ENCODE measurements at places on chromosomes 12 and 14.

DNA sequence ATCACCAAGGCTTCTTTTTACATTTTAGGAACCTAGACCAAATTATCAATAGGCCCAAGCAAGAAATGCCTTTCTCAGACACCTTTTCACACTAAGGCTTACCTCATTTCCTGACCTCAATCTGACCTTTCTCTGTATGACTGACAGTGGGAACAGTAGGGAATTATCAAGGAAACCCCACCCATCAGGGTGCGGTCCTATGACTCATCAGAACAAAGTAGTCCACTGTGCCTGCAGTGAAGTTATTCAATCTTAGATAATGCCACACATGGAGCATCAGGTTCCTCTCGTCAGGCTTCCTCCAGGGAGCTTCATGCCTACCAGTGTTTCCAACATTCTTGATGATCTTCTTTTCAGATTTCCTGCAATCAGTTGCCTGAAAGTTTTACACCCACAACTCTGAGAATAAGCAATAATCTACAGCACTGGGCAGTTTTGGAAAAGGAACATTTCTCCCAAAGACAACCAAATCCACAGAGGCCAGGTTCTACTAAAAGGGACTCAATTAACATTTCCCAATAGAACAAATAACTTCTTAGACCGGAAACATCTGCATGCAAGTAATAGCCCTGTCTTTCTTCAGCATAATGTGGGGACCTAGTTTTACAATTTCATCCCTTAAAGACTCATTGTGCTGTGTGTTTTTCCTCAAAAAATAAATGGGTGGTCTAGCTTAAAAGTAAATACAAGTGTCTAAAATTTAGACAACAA is 35.9 kb upstream of the TMTC2 start:
- no peak for DNase-seq

- DNase-seq: no peak
Observed at GRCh38 chr14:72758993-72759392, 134.9 kb downstream of the DPF3 start.

- DNase-seq: no peak
Observed at GRCh38 chr12:116666305-116666673, 71.6 kb downstream of the SPRING1 start.

GRCh38 chr12:122807651-122808050 is 27.6 kb upstream of the HIP1R start:
- DNase-seq: no peak

- no peak for DNase-seq
Observed at GRCh38 chr14:102781063-102781462, 3.8 kb downstream of the TRAF3 start.

DNA sequence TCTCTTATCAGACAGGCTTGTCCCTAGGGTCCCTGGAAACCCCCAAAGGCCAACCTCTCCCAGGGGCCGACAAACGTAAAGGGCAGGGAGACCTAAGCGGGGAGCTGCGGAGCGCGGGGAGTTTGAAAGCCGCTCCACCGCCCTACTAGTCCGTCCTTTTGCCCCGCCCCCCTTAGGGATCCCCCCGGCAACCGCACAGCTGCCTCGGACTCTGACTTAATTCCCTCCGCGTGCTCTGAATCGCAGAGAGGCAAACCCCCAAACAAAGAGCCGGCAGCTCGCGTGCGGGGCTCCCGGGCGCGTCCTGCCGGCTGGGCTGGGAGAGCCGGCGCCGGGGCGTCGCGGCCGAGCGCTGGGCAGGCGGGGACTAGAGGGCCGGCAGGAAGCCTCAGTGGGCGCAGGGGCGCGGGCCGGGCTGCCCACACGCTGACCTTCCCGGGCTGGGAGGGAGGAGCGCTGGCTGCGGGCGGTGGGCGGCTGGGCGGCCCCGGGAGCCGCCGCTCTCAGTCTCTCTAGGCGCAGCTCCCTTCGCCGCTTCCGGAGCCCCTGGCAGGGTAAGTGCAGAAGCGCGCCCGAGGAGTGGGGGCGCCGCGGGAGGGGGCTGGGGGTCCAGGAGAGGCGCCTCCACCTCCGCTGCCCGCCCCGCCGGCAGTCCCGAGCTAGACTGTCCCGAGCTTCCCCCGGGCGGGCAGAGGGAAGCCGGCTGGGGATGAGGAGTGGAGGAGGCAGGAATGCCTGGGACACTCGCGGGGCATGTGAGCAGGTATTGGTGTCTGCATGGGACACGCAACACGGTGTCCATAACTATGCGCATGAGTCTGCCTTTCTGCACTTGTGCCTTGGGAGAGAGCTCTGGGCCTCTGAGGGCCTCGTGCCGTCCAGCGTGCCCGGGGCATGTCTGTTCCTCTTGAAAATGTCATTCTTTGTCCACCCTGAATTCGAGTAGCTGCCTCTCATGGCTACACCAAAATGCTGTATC is at the start of gene TSPAN11:
TSPAN11 (plus strand) TSS at position 506 of the 979 bp plus-strand sequence. CDS start 27,244 bp downstream, outside the sequence.
- no peak for DNase-seq

- no peak for DNase-seq
Observed at GRCh38 chr12:2797721-2798418, 3.1 kb downstream of the FKBP4 start.

DNA sequence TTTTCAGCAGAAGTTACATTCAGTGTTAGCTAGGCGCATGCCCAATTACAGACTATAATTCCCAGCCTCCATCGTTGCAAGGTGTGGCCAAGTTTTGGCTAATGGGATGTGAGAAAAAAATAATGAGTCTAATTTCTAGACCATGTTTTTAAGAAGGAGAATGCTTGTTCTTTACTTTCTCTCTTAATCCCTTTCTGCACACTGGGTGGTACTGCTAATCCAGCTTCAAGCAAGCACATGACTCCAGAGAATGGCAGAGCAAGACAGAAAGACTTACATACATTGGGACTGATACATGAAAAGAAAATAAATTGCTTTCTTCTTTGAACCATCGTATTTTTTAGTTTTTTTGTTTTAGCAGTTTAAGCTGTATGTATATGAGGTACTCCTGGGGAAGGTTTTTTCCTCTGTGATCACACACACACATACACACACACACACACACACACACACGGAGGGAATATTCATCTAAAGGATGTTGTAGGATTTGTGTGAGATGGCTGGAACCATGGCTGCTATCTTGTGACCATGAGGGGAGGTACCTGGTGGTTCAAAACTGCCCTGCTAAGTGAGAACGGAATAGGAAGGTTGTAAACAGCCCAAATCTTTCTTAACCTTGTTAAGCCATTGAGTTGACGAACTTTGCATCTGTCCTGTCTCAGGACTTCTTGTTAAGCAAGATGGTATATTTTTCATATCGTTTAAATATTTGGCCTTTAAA is 34.3 kb upstream of the LTA4H start:
- DNase-seq: no peak

DNA sequence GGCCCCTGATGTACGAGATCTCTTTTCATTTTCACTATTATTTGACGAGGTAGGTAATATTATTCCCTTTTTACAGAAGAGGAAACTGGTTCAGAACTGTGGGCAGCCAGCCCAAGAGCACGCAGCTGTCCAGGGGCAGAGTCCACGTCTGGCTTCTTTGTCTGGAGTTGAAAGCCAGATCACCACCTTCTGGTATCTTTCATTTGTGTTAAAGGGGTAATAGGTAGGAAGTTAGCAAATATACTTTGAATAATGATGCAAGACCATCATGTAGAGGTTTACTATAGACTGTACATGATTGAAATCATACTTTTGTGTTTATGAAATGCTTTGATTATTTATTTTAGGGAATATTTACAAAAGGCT is 144.1 kb upstream of the AMIGO2 start:
- no peak for DNase-seq

DNA sequence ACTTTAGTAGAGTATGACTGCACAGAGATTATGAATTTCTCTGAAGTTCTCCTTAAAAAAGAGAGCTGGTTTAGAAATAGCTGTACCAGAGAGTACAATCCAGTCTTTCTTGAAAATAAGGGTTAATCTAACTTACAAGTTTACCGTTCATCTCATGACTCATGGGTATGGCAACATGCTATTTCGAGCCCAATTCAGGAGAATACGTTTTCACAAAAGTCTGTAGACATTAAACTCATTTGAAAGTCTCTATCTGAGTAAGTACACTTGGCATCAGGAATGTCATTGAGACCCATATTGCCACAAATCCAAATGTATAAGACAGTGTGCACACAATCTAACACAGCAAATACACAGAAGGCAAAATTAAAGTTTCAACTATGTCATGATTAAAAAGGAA is 160.5 kb downstream of the PIK3C2G start:
- no peak for DNase-seq

DNA sequence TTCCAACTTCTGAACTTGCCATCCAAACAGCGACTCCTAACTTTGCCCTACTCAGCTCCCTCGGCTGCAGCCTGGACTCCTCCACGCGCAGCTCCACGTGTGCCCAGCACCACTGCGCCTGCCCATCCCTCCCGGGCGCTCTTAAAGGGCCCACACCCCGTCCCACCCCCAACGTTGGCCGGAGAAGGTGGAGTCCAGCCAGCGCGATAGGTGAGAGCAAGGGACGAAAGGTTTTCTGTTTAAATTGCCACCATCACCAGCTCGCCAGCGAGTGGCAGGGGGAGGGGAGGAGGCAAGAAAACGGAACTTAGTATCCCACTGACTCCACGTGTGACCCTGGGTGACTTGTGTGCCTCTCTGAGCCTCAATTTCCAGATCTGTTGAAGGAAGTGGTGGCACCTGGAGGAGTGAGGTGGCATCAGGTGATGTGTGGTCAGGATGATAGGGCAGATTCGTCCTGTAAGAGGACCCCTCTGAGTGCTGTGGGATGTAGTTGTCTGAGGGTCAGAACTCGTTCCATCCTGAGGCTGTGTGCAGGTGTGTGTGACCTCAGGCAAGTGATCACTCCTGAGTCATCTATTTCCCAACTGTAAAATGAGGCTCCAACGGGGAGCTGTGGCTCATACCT is 59.7 kb downstream of the TRPV4 start:
- no peak for DNase-seq

DNA sequence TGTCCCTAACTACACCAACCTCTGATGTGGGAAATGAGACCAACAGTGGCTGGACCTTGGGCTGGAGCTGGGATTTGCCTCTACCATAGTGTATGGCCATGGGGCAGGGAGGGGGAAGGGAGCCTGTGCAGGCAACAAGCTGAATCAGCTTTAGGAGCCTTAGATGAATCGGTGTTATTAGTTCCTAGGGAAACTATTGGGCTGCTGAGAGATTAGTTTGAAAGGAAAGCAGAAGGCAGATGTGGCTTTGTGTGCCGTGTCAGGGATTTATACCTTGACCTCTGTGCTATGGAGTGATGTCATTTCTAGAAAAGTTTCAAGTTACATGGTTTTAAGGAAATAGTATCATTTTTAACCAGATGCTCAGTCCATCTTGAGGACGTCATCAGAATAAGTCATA is 19.5 kb upstream of the GAS2L3 start:
- no peak for DNase-seq

DNA sequence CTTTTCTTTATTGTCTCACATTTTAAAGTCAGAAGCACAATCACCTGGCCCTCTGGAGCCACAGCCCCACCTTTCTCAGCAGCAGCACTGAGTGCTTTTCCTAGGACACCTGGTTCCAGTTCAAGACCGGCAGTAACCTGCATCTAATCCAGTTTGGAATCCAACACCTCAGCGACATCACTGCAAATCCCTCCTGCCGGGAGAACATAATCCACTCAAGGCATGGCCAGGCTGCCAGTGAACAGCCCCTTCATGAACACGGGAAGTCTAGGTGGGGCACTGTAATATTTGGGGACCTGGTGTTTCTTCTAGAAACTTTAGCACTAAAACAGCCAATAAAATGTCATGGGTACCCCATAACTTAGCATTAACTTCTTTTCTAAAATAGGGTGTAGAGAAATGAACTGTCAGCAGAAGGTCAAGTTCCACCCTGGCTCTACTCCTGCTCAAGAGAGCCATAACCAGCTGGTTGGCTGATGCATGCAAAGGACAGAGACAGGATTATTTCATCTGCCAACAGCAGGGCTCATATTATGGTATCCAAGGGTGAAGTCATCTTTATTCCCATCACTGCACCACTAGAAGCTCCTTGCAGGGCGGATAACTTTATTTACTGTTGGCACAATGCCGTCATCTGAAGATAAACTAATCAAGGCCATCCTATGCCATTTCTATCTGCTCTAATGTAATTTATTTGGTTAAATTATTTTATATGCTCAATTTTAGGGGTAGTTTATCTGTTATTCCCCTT is 76.7 kb downstream of the TTC7B start:
- no peak for DNase-seq

DNA sequence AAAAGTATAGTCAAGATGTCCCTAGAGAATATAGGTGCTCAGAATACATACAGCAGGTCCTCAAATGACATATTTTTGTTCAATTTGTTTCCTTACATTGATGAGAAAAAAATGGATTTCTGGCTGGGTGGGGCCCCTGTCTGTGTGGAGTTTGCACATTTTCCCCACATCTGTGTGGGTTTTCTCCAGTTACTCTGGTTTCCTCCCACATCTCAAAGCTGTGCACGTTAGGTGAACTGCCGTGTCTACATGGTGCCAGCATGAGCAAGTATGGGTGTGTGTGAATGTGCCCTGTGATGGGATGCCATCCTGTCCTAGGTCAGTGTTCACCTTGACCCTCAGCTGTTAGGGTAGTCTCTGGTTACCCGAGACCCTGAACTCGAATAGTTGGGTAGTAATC is 289.1 kb downstream of the GRIN2B start:
- no peak for DNase-seq

GRCh38 chr14:93971635-93972027 is 4.7 kb downstream of the ASB2 start:
- DNase-seq: no peak

DNA sequence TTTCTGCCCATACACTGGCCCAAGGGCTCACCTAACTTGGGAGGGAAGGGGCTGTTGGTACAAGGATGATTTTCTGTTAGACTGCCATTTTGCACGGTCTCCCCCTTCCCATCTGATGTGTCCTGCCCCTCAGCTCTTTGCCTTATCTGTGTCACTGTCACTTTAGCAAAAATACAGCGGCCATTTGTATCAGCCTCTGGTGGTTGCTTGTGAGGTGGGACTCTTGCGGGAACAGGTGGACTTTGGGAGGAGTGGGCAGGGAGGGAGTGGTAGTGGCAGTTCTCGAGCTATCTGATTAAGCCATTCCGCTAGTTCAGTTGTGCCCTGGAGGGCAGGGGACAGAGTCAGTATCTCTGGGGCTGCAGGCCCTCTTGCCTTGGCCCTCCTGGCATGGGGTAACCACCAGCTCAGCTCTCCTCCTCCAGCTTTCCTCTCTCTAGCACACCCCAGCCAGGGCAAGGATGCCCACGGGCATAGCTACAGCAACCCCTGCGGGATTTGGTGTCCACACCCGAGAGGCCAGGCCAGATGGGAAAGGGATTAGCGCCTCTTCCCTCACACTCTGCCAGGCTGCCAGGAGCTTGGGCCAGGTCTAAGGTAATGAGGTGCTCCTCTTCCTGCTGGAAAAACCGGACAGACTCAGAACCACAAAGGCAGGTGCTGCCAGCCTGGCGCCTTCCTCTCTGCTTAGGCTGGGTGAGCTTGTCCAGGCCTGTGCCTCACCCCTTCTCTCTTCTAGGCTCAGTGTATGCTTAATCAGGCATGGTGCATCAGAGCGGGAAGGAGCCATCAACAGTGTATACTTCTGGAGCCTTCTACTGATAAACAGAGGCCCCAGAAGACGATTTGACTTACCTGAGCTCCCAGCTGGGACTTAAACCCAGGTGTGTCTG is 8.7 kb downstream of the SLC48A1 start:
- no peak for DNase-seq

- DNase-seq: no peak
Observed at GRCh38 chr12:79351251-79351650, 339.5 kb downstream of the PAWR start.
